ENCODE measurements at places on chromosomes 12 and 14.

- peak; percentile 82 for DNase-seq
Observed at GRCh38 chr12:112978163-112979040, at the start of gene OAS2. OAS2 (plus strand) TSS chr12:112978519; CDS start chr12:112978609, 90 bp downstream.

- no peak for DNase-seq
Observed at GRCh38 chr12:101166866-101167265, 43.2 kb downstream of the SLC5A8 start.

- DNase-seq: no peak
Observed at GRCh38 chr12:110543965-110544364, 39.2 kb downstream of the PPTC7 start.

DNA sequence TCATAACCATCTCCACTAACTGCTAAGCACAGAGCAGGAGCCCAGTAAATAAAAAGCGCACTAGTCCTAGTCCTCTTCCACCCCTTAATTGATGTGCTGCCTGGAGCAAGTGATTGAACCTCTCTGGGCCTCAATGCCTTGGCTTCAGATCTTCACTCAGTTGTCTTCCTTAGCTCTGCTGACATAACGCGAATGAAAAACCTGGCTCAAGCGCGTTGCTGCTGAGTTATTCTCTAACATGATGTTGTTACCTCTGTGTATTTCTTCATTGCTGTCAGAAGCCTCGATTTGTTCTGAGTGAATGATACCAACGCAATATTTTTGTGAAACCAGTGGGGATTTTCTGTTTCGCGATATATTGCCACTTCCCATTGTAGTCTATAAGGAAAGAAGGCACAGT, 185.1 kb upstream of the CCND2 start:
- no peak for DNase-seq

DNA sequence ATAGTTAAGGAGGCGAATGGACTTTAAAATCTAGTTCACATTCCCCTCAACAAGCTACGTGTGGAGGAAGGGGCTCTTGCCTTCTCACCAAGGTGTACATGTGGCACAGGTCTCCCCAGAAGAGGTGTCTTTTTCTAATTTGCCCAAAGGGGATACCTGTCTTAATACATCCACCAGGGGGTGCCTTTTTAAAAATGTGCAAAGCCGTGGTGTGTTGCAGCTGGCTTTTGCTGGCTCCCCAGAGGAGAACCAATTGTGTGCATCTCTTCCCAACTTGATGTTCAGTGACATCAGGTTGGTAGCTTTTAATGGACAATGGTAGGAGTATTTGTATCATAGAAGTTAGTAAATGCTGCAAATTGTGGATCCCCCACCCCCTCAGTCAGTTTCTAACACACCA, 33.8 kb downstream of the CREBL2 start:
- peak; percentile 32 for DNase-seq

- no peak for DNase-seq
Observed at GRCh38 chr14:95656634-95657033, 29.6 kb upstream of the TCL1B start.

DNA sequence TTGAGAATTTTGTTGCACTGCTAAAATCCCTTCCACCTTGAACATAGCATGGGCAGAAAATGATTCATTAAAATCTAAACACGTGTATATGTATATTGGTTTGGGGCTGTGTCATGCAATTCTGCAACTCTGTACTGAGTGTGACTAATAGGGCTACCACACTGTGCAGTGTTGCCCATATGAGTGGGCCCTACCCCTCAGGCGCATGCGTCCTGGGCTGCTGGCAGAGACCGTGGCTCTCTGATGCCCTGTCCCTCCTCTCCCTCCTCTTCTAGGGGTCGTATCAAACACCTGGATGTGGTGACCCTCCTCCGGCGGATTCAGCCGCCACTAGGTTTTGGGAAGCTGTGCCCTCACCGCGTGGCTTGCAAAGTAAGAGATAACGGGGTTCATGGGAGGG, 128.4 kb upstream of the FKBP4 start:
- no peak for DNase-seq

- DNase-seq: no peak
Observed at GRCh38 chr14:66088656-66089055, 397.5 kb upstream of the CCDC196 start.

GRCh38 chr12:91781114-91781513, 364.5 kb downstream of the BTG1 start:
- no peak for DNase-seq

DNA sequence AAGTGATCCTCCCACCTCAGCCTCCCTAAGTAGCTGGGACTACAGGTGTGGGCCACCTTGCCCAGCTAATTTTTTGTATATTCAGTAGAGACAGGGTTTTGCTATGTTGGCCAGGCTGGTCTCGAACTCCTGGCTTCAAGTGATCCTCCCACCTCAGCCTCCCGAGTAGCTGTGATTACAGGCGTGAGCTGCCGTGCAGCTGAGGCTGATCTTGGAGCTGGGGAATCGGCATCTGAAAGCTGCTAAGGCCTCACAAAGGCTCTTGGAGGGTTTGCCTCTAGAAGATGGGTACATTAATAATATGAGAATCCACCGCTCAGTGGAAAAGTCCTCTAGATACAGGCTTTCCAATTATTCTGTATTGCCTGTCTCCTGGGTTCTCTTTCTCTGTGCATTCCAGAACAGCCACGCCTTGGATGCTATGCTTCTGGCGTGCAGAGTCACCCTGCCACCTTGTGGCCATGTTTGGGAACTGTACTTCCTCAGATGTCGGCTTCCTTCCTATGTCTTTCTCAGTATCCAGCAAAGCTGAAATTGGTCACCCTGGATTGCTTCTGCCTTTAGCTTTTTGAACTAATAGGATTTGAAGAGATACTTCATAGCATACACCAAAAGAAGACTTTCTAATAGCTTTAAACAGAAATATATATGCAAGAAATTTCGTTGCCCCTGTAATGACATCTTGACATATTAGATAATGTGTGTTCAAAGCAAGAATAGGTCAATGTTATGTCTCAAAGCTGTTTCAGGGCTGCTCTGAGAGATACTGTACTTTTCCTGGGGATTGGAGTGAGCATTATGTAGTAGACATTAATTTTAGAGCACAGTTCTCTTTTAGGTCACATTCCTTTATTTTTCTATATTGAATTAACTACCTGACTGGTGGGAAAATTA, 75.4 kb downstream of the SNAPC1 start:
- peak; percentile 85 for DNase-seq
